ENCODE measurements at places on chromosomes 2 and 18.

DNA sequence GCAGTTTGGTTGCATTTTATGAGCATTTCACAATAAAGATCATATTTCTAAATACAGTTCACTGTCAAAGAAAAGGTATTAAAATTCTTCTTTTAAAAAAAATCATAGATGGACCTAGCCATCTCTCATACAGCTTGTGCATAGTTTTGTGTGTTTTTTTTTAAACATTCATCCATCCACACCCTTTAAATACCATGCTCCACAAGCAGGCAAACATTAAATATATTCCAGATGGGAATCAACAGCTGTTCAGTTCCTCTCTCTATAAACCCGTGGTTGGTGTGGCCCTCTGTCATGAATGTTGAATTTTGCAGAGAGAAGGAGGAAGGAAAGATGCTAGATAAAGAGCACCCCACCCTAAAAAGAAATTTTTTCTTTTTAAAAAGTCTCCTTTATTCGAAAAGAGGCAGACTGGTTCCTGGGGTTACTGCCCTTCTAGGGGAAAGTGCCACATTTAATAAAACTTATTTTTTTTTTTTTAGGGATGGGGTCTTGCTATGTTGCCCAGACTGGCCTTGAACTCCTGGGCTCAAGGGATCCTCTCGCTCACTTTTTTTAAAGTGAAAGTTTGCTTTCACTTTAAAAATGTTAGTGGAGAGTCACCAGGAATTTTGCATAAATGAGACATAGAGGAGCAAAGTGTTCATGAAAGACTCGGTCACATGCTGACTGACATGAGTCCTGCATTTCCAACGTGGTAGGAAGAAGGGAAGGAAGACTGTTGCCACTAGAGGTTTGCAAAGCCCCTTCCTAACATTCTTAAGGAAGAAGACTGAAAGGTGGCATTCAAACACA is 73.9 kb upstream of the LMAN1 start:
- H3K36me3 ChIP-seq: no peaks in the 10 kb centered on the region
- no peaks in the 10 kb centered on the region for H3K27me3 ChIP-seq
- H3K4me3 ChIP-seq: no peak overlapping the region
- DNase-seq: no peak
- no peaks in the 10 kb centered on the region for H3K4me1 ChIP-seq

DNA sequence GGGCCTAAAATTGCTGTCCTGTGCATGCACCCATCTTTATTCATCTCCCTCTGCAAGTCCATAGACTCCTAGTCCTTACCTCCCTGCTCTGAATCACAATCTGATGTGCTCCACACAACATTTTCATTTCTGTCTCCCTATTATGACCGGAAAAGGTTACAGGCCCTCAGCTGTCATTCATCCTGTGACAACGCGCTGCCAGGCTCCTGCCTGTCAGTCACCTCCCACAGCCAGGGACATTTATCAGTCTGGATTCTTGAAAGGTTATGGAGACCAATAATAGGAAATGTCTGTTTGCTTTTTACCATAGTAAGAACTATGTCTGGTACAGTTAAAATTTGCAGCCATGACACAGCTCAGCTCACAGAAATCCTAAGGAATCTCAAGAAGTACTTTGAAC is 197.1 kb downstream of the RDH14 start:
- DNase-seq: no peak
- H3K27ac ChIP-seq: no peak overlapping the region
- no peaks in the 10 kb centered on the region for H3K4me1 ChIP-seq
- H3K36me3 ChIP-seq: no peaks in the 10 kb centered on the region
- H3K4me3 ChIP-seq: no peak overlapping the region

GRCh38 chr2:40028792-40029488 is 249.9 kb upstream of the THUMPD2 start:
- no peaks in the 10 kb centered on the region for H3K4me1 ChIP-seq
- H3K4me3 ChIP-seq: no peak overlapping the region
- DNase-seq: no peak
- no peak overlapping the region for H3K27ac ChIP-seq

- H3K4me3 ChIP-seq: no peak overlapping the region
- H3K27ac ChIP-seq: no peak overlapping the region
- no peaks in the 10 kb centered on the region for H3K27me3 ChIP-seq
- H3K4me1 ChIP-seq: peaks cover 12% of the 10 kb centered on the region
- no peak for DNase-seq
Measured at GRCh38 chr2:47896450-47896968, 9.8 kb downstream of the FBXO11 start.

- no peaks in the 10 kb centered on the region for H3K27me3 ChIP-seq
- no peak for DNase-seq
- no peak overlapping the region for H3K4me3 ChIP-seq
- H3K4me1 ChIP-seq: no peaks in the 10 kb centered on the region
- no peaks in the 10 kb centered on the region for H3K36me3 ChIP-seq
Measured at GRCh38 chr2:126798276-126799140, 100.2 kb upstream of the TEX51 start.
